ENCODE measurements at places on chromosomes 3 and 15. TPM values are rescaled to one million over a fixed set of nuclear protein-coding genes. Genes with fewer than 3 reads are reported as not detected.
A peak's percentile ranks its signal among the peaks of the same experiment; 100 is the strongest.

GRCh38 chr3:179929091-179929529 is 107.6 kb downstream of the PEX5L start:
- no peak overlapping the region for H3K27ac ChIP-seq
- no peaks in the 10 kb centered on the region for H3K27me3 ChIP-seq
- H3K4me3 ChIP-seq = no peak overlapping the region
- no peaks in the 10 kb centered on the region for H3K36me3 ChIP-seq
- peak; percentile 41 for DNase-seq

- no peak overlapping the region for H3K27ac ChIP-seq
- no peaks in the 10 kb centered on the region for H3K27me3 ChIP-seq
- H3K4me1 ChIP-seq = peaks cover 12% of the 10 kb centered on the region
- no peaks in the 10 kb centered on the region for H3K36me3 ChIP-seq
- no peak overlapping the region for H3K4me3 ChIP-seq
- peak; percentile 43 for DNase-seq
Measured at GRCh38 chr3:126845920-126846715, 136.8 kb upstream of the PLXNA1 start.

- H3K27me3 ChIP-seq = no peaks in the 10 kb centered on the region
- H3K4me1 ChIP-seq = no peaks in the 10 kb centered on the region
- H3K27ac ChIP-seq = no peak overlapping the region
- no peaks in the 10 kb centered on the region for H3K36me3 ChIP-seq
Measured at GRCh38 chr3:180267202-180267843, 230.6 kb upstream of the PEX5L start.

DNA sequence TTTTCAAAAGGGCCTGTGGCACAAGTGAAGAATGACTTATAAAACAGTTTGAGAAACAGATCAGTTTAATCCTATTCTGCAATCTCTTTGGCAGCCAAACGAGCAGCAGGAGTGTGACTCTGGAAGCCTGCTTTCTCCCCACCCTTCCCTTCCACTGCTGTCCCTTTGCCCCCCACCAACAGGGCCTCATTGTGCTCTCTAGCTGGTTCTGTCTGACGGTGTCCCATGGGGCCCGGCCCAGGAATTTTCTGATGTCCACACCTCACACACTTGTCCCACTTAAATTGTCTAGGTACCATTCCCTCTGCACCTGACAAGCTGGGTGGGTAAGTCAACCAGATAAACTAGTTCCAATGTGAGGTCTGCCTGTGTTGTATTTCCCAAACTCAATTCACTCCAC is 16.4 kb downstream of the SLCO2A1 start:
- H3K27ac ChIP-seq = no peak overlapping the region
- H3K4me3 ChIP-seq = no peak overlapping the region
- peaks cover 21% of the 10 kb centered on the region for H3K4me1 ChIP-seq

The TMEM212 gene
- total RNA-seq = not detected

DNA sequence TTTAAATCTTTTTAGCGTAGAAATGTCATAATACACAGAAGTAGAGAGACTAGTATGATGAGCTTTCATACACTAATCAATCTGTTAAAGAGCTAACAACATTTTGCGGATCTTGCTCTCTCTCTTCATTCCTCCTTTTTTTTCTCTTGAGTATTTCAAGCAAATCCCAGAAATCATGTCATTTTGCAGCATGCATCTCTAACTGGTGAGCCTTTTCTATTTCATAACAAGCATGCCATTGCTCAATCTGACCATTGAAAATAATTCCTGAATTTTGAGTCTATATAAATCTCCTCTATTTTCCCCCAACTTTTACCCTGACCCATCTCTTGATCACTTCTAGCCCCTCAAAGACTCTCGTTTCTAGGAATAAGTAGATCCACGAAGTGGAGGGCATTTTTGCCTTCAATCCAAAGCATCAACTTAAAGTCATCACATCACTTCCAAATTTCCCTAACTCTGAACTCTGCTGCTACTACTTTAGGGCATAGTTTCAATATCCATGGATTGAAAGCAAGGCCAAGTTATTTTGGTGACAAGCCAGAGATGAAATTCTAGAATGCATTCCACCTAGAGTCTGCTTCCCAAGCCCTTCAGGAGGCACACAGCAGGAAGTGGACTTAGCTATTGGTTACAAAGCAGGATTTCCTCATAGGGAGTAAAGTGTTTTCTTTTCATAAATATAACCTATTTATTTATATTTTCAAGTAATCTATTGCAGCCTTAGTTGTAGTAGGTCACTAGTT is 253.5 kb upstream of the ZPLD1 start:
- no peaks in the 10 kb centered on the region for H3K27me3 ChIP-seq
- no peaks in the 10 kb centered on the region for H3K36me3 ChIP-seq
- no peak overlapping the region for H3K4me3 ChIP-seq
- H3K27ac ChIP-seq = peak overlapping the region; percentile 87
- peak; percentile 85 for DNase-seq

Data from astrocyte (in vitro differentiated cells and primary cell).